ENCODE measurements at places on chromosomes 6 and 20.
A peak's percentile ranks its signal among the peaks of the same experiment; 100 is the strongest.

DNA sequence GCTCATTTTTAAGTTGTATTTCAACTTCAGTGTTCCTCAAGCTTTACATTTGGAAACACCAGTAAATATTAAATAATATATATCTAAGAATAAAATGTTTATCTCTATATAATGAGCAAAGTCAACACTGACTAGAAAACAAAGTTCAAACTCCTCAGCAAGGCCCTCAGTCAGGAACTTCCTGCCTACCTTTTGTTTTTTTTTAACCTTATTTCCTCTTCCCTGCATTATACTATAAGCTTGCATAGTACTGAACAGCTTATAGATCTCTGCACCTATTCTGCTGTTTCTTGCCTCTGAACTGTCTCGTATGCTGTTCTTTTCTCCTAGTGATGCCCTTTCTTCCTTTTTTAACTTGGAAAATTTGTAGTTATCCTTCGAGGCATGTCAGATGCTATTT, 29.6 kb downstream of the ADGB start:
- DNase-seq = no peak

DNA sequence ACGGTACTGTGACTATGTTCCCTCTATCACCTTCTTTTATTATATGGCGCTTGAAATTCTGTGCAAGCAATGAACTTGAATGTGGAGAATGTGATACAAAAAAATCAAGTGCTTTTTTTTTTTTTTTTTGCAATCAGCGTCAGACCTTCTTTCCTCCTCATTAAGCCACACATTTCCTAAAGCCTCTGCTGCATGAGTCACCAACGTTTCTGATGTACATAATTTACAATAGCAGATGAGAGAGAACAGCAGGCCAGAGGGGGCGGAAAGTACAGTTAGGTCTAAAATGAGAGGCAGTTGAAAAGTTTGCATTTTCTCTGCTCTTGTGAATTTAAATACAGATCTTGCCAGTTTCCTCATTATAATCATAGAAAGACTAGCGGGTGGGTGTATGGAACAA, 114.6 kb upstream of the RIPOR2 start:
- DNase-seq = peak; percentile 94

GRCh38 chr6:166624275-166624674, 2.8 kb downstream of the RPS6KA2 start:
- DNase-seq = peak; percentile 56

GRCh38 chr6:64383277-64383676, 747.7 kb downstream of the PHF3 start:
- no peak for DNase-seq

DNA sequence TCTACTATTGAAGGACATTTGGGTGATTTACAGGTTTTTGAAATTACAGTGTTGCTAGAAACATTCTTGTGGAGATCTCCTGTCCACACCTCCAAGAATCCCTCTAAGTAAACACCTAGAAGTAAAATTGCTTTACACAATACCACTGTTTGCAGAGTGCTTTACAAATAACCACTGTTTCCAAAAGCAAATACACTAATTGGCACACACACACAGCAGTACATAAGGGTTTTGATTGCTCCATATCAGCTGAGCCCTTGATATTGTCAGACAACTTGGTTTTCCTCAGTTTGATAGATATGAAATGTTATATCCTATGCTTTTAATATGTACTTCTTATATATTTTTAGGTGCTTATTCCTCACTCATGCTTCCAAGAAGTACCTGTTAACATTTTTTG, 6.3 kb downstream of the HMGN4 start:
- no peak for DNase-seq

DNA sequence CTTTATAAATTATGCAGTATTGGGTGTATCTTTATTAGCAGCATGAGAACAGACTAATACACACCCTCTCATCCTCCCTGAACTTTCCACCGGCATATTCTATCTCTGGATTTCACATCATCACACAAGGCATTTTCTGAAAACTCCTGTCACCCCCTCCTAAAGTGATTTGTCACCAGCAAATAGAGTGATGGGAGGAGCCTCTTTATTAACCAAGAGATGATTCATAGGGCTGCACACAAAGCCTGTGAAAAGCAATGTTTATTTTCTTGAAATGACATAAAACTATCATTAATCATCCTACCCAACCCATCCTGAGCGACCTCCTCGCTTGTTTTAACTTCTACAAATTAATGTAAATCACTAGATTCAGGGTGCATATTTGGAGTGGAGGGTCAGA, 394.7 kb upstream of the SULF2 start:
- DNase-seq = no peak

GRCh38 chr20:6490849-6491248, 276.6 kb upstream of the BMP2 start:
- DNase-seq = no peak

- DNase-seq = no peak
Measured at GRCh38 chr6:119428633-119429032, 79.1 kb upstream of the MAN1A1 start.

- DNase-seq = no peak
Measured at GRCh38 chr6:19382676-19383075, 454.5 kb upstream of the ID4 start.

DNA sequence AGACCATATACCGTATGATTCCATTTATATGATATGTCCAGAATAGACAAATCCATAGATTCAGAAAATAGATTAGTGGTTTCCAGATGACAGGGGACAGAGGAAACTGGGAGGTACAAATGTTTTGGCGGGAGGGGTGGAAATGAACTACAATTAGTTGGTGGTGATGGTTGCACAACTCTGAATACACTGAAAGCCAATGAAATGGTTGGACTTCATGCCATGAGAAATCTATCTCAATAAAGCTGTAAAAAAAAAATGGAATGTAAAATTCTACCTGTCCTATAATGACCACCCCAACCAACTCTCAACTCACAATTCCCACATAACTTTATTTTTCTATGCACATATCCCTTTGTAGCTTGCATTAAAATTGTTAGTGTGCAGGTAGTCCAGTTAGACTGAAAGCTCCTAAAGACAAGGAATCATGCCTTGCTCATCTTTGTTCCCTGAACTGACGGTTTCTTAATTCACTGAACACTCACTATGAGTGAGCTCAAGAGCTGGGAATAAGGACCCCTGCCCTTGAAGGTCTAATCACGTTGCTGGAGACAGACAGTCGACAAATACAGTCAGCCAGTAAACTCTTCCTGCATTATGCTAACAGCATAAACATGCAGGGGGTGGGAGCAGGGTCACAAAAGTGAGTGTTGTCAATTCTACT, 1.4 kb downstream of the DCDC2 start:
- no peak for DNase-seq

DNA sequence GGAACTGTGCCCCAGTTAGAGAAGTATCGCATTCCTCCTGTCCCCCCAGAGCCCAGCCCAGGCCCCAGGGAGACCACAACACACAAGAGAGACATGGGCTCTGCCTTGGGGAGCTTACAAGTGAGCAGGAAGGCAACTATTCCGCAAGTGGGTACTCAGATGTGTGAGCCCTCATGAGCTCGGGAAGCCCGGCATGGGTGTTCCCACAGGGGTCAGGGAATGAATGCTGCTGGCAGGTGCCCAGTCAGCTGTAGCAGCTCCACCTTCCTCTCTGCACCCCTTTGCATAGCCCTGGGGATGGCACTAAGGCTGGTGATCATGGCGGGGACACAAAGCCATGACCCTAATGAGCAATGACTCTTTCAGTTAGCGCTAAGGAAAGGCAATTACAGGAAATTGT, 194.1 kb downstream of the SYNDIG1 start:
- DNase-seq = no peak

DNA sequence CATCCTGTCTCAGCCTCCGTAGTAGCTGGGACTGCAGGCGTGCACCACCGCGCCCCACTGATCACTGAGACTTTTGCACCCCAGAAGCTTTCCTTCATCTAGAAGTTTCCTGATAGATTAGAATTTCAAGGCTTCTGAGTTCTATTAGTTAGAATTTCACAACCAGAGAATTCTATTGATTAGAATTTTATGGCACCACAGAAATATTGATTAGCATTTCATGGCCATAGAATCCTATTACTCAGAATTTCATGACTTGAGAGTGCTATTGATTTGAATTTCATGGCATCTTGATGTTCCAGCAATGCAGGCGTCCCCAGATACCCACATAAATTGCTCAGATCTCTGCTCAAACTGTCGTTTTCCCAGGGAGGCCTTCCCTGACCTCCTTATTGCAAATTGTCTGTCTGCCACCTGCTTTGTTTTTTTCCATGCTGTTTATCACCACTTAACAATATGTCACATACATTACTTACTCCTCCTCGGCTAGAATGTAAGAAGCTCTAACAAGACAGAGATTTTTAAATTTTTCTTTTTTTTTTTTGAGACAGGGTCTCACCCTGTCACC, 16.9 kb upstream of the CBFA2T2 start:
- DNase-seq = no peak

DNA sequence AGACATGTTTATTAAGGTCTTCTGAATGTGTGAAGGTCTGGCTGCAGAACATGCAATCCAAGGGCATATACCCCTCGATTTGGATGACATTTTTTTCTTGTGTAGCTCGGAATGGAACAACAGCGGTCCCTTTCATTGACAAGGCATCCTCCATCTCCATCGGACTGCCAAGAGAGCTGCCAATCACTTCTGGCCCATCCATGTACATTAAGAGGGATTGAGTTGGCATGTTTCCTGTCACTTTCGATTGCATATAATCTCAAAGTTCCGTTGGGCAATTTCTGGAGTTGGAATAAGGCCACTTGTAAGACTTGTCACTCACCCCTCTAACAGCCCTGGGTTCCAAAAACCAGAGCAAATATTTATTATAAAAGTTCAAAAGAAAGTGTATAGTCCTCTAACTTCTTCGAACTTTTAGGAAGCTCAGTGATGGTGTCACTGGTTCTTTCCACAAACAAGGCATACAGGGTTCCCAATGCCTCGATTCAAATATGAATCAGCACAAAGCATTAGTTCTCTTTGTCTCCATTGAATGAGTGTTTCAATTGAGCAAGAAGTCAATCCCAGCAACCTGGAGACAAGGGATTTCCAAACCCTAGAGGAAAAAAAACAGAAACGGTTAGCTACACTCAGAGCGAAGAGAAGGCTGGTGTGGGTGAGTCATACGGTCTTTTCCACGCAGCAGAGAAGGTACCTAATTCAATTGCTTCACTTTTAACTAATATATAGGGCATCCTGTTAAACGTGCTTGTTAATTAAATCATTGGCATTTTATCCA, 10.9 kb downstream of the ZNF217 start:
- peak; percentile 47 for DNase-seq

GRCh38 chr20:13288357-13288756, 67.3 kb downstream of the ISM1 start:
- no peak for DNase-seq

DNA sequence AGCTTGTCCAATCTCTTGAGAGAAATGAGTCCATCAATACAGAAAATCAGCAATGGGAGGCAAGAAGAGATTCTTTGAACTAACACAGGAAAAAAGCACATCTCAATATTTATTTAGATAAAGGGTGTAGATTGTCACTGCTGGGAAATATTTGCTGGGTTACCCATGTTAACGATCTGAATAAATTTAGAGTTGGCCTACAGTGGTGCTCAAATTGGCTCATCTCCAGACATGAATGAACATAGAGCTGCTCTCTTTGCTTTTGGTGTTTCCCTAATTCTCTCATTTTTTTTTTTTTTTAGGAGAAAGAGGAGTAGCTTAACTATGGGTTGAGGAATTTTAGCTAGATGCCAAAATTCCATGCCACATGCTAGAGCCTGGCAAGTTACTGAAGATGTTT, 471.2 kb downstream of the PKHD1 start:
- no peak for DNase-seq

- no peak for DNase-seq
Measured at GRCh38 chr6:111555036-111555435, 50.6 kb downstream of the TRAF3IP2 start.

GRCh38 chr20:57993716-57994431, 234.6 kb downstream of the ANKRD60 start:
- no peak for DNase-seq

GRCh38 chr6:166563200-166563599, 23.3 kb downstream of the RAMACL start:
- no peak for DNase-seq

GRCh38 chr20:23967616-23967979, 21.0 kb downstream of the GGTLC1 start:
- no peak for DNase-seq

DNA sequence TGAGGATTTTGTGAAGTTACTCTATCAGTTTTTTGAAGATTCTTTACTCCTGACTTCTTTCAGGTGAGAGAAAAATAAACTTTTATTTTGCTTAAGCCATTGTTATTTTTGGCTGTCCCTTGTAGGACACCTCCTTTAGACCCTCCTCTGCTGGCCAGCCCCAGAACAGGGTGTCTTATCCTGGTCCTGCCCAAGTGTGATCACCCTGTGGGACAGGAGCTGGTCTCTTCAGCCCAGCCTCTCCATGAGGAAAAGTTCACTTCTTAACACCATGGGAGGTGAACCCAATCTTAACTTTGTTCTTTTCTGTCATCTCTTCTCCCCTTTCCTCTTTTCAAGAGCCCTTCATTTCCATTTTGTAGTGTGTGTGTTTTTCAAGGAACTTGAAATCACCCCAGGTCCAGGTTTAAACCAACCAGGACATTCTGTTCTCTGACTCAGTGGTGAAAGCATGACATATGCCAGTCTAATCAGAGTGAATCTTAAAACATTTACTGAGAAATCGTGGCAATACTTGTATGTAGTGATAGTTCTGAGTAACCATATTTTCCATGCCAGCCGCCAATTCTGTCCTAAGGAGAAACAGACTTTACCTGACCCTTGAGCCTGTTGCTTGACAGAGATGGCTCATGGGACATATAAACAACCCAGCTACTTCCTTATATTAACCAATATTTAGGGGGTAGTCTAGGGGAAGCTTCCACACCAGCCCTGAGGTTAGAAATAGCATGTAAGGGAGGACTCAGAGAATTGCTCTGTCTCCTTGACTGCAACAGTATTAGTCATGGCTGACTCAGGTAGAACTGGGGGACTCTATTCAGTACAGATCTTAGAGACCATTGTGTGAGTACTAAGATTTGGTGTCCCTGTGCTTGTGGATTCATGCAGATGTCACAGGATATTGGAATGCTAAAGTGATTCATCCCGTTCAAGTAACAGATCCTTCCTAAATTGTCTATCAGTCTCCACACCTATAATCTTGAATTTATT, 48.8 kb downstream of the FLRT3 start:
- no peak for DNase-seq

DNA sequence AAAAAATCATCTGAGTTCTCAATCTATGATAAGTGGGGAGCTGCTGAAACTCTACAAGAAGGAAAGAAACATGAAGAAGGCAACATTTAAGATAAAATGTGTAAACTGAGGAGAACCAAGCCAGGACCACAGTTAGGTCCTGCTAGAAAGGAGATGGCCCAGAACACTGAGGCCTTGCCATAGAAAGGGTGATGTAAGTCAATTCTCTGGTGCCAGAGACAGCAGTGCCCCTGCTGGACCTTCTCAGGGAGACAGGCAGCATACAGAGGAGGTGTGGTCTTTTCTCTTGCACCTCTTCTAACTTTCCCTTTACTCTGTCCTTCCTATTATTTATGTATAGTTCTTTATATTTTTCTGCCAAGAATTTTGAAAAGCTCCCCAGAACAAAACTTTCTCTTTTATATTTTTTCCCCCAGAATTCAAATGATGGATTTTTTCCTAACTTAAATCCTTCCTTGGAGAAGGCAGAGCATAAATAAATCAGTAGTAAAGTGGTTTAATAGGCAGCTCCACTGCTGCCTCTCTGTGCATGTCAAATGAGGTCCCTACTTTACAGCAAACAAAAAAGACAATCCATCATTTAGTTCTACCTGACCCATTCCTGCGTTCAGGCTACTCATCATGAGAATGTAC, 9.0 kb downstream of the UQCC2 start:
- DNase-seq = peak; percentile 47

- no peak for DNase-seq
Measured at GRCh38 chr20:21622097-21622857, 83.2 kb upstream of the PAX1 start.

Data from KBM-7 (cell line).